Epithelial cell of esophagus (primary cell): ENCODE measurements at places on chromosomes 2 and 18.
A peak's percentile ranks its signal among the peaks of the same experiment; 100 is the strongest.

DNA sequence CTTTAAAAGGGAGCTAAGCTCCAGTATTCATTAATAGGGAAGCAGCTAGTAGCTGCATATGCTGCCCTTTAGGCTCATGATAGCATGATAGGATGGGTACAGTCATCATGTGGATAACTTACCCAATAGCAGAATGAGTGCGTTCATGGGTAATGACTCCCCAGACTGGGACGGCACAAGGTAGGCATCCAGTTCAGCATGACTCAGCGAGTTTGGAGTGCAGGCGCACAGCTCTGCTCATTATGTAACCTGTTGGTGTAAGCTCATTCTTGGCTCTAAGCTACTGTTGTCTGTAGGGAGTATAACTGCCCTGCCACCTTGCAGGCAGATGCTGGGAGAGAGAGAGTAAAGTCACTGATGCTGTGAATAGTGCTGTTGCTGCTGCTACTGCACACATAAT lies 209.2 kb upstream of the SYT4 start:
- DNase-seq, result peak; percentile 1

DNA sequence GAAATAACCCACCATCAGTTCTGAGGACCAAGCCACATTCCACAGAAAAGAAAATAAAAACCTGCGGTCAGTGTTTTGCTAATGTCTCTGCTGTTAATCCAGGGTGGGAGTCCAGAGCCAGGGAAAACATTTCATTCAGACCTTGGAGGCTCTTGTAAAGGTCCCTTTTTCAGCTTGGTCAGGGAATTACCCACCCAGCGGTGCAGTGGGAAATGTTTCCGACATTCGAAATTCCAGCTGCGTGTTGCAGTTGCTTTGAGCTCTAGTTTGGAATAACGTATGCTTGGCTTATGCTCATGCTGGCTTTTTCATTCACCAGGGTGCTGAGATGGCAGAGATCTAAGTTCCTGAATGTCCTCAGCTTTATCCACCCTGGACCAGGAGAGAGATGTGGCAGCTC lies 219.1 kb downstream of the TRIB2 start:
- no peak for DNase-seq

- no peak for DNase-seq
Observed at GRCh38 chr2:109456776-109457175, 157.0 kb downstream of the SEPTIN10 start.

DNA sequence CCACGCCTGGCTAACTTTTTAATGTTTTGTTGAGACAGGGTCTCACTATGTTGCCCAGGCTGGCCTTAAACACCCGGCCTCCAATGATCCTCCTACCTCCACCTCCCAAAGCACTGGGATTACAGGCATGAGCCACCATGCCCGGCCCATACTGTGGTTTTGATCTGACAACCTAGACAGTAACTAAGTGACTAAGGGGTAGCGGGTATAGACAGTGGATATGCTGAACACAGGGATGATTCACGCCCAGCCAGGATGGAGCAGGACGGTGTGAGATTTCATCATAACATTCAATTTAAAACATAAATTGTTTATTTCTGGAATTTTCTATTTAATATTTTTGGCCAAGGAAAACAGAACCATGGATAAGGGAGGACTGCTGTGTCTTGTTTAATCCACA lies 36.0 kb upstream of the YPEL5 start:
- DNase-seq, result peak; percentile 75

DNA sequence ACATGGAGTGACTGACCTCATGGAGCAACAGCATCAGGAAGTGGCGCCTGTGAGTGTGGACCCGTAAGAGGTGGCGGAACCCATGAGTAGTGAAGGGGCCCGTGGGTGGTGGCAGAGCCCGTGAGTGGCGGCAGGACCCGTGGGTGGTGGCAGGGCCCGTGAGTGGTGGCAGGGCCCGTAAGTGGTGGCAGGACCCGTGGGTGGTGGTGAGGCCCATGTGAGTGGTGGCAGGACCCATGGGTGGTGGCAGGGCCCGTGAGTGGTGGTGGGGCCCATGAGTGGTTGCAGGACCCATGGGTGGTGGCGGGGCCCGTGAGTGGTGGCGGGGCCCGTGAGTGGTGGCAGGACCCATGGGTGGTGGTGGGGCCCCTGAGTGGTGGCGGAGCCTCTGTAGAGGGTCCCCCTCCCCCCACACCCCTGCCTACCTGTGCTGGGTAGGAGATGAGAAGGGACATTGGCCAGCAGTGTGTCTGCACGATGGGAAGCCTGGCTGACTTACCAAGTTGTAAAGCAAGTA lies 407.7 kb upstream of the SALL3 start:
- no peak for DNase-seq

- DNase-seq, result no peak
Observed at GRCh38 chr2:233280114-233280693, 27.4 kb upstream of the SAG start.

- no peak for DNase-seq
Observed at GRCh38 chr2:2824588-2824987, 493.5 kb upstream of the MYT1L start.

GRCh38 chr2:233058717-233059546 lies 1.2 kb upstream of the INPP5D start:
- DNase-seq, result no peak

- DNase-seq, result peak; percentile 96
Observed at GRCh38 chr2:120134263-120134662, 88.9 kb downstream of the TMEM185B start.

GRCh38 chr2:96146881-96147592 lies 1.8 kb upstream of the DUSP2 start:
- no peak for DNase-seq

DNA sequence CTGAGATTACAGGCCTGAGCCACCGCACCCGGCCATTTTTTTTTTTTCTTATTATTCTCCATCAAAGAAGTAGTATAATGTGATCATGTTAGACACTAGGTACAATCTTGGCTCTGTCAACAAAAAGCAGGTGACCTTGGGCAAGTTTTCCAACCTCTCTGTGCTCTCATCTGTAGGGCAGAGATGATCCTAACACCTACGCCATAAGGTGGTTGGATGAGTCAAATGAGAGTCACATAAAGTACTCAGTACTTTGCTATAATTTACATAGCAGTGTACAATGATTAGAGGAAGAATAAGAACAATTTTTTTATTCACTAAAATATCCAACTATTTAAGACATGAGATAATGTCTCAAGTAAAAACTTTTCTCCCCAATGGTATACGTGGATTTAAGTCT lies 128.6 kb downstream of the TGIF1 start:
- DNase-seq, result peak; percentile 78

DNA sequence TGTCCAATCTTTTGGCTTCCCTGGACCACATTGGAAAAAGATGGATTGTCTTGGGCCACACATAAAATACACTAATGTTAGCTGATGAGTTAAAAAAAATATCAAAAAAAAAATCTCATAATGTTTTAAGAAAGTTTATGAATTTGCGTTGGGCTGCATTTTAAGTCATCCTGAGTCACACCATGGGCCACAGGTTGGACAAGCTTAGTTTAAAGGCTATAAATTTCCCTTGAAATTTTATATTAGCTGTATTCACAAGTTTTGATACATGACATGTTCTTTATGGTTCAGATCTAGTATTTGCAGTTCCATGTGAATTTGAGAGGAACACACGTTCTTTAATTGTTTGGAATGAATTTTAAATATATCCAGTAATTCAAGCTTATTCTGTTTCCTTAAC lies 21.9 kb downstream of the CARF start:
- no peak for DNase-seq

- DNase-seq, result peak; percentile 97
Observed at GRCh38 chr2:158011055-158011771, 90.5 kb upstream of the UPP2 start.

GRCh38 chr2:42558827-42559226 lies 9.6 kb upstream of the MTA3 start:
- DNase-seq, result peak; percentile 33

GRCh38 chr2:184849516-184849915 lies 251.2 kb downstream of the ZNF804A start:
- no peak for DNase-seq

GRCh38 chr2:129331638-129332037 lies 647.8 kb upstream of the RAB6C start:
- DNase-seq, result no peak

GRCh38 chr2:149885468-149885867 lies 297.9 kb upstream of the MMADHC start:
- peak; percentile 86 for DNase-seq

DNA sequence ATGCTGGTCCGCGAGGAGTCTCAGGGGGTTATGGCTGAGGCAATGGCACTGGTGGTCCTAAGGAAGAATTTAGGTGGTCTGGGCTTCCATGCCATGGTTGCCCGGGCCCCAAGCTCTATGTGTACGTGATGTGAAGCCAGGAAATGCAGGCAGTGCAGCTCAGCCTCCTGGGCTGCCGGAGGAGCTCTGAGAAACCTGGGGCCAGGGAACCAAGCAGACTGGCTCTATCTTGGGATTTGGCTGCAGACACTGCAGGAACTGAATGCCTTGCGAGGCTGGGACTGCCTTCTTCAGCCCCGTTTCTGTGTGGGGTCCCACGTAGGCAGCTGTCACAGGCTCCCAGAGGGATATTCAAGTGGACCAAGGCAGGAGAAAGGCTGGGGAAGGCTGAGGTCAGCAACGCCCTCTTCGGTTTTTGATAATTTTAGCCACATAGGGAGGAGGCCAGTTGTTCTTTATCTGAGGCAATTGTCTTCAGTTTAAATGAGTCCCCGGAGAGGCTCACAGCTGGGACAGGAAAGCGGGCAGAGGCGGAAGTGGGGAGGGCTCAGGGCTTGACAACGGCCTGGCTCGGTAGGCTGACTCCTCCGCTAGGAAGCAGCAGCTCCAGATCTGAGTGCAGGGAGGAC lies 77.7 kb downstream of the RHOB start:
- DNase-seq, result no peak

DNA sequence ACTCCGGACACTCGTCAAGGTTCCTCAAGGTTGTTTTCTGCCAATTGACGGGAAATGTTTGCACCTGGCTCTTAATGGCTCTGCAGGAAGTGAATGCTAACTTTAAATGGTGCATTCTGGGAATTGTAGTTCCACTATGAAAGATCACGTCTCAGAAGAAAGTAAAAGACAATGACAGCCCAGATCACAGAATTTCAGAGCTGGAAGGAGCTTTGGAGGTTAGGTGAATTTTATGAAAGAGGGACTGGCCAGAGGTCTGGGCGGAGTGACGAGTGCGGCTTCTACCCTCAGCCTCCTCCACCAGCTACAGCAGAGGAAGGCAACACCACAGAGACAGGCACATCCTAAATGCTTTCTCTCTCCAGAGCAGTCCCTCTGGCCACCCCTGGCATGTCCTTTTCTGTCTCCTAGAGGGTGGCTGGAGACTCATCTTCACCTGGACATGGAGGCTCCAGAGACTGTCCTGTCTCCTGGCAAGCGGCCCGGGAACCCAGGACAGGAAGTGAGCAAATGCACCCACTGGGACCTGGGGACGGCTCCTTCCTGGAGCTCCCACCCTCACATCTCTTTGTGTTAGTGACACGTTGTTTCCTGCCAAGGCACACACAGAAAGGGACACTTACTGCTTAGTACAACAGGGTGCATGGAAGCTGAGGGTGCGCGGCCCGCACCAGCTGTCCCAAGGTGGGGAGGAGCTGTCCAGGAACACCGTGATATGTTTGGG lies 19.4 kb downstream of the THAP4 start:
- DNase-seq, result peak; percentile 33

DNA sequence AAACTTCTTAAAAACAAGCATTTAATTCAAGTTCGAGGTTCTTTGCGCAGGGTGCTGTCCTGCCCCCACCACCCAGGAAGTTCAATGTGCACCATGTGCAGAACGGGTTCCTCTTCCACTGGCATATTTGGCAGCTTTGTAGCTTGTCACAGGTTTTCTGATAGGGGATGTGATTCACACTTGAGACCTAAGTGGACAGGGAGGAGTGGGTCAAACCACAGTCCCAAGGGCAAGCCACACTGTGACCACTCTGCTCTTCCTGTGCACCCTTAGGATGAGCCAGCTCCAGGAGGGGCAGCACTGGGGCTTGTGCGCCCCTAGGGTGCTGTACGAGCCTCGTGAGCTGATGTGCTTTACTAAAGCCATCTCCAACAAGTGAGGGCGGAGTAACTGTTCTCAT lies 82.5 kb downstream of the TGFA start:
- DNase-seq, result no peak

DNA sequence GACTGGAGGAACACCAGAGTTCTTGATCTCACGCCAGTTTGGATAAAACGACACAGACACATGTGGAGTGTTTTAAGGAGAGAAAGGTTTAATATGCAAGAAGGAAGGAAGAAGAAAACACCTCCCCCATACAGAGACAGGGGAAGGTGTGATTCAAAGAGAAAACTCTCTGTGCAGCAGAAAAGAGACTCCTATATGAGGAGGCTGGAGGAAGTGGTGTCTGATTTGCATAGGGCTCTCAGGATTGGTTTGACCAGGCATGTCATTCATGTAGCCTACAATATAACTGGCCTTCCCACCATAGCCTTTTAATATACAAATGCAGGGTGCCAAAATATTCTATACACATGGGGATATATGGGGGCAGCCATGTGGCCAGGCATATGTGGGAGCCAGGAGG lies 1386.5 kb downstream of the RPIA start:
- no peak for DNase-seq

DNA sequence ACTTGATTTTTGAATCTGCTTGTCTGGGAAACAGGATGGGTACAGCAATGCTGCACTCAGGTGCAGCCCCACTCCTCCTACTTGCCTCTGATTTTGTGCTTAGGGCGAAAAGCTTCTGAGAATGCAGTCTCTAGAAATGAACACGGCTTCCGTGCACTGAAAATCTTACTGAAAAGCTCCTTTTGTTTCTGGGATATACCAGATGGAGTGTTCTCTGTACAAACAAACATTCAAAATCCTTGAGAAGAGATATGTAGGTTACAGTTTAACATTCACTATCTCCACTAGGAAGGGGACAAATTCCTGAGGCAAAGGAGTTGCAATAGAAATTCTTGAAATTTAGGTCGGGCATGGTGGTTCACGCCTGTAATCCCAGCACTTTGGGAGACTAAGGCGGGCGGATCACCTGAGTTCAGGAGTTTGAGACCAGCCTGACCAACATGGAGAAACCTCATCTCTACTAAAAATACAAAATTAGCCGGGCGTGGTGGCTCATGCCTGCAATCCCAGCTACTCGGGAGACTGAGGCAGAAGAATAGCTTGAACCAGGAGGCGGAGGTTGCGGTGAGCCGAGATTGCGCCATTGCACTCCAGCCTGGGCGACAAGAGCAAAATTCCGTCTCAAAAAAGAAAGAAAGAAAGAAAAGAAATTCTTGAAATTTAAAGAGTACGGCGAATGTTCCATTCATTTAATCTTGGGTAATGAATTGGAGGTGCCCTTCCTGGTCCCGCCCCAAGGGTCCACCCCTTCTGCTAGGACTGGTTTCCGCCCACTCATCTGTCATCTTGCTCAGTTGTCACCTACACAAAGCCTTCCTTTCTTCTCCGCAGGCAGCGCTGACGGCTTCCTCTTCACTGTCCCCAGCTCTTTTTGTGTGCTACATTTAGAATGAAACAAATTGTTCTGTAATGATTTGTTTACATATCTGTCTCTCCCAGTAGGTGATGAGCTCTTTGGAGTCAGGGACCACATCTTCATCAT lies 92.4 kb downstream of the SOCS6 start:
- DNase-seq, result peak; percentile 55

- DNase-seq, result peak; percentile 90
Observed at GRCh38 chr2:108594132-108594981, 60.1 kb downstream of the LIMS1 start.
